ENCODE measurements at places on chromosomes 11 and 22.

DNA sequence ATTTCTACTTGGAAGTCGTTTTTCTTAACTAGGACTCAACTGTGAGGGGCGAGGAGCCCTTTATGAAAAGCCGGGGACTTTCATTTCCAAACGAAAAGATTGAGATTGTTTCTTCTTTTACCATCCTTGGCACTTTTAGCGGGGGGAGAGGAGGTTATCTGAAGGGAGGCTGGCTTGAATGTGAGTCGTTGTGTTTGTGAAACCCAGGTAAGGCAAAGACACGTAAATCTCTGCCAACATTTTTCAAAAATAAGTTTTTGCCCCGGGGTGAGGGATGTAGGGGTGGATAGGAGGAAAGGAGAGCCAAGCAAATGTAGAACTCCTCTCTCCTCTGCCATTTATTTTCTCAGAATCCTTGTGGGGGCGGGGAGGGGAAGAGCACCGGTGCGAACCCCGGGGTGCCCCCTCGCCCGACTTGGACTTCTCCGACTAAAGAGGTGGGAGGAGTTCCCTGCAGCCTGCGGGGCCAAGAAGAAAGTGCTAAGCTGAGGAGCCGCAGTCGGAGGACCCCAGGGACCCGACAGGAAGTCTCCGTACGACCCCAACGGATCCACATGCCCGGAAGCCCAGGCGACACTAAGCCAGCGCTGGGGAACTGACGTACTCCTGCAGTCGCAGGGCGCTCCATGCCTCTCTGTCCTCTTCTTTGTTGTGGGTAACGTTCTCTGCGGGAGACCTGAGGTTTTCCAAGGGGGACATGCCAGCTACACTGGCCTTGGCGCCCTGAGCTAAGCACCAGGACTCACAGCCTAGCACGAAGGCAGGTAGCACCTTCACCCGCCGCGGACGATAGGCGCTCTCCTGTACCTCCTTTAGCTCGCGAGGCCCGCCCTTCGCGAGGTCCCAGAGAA is 2.4 kb upstream of the WT1 start:
- no peak for DNase-seq

DNA sequence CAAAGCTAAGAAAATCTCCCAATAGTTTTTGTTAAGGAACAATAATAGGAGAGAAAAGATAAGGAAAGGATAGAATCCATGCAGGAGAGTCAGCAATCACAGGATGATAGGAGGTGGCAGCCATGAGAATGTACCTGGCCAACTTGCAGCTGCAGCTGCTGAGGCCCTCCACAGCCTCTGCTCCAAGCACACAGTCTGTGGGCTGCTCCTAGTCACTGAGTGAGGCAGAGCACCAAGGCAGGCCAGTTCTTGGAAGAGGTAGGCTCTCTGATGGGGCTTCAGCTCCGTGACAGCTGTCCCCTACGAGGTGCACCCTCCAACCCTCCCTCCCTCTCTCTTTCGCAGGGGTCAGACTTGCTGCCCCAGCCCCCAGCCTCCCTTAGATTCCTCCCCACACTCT is 5.5 kb upstream of the KCNJ1 start:
- DNase-seq, result no peak

GRCh38 chr11:112886434-112887370 is 74.5 kb upstream of the NCAM1 start:
- no peak for DNase-seq

DNA sequence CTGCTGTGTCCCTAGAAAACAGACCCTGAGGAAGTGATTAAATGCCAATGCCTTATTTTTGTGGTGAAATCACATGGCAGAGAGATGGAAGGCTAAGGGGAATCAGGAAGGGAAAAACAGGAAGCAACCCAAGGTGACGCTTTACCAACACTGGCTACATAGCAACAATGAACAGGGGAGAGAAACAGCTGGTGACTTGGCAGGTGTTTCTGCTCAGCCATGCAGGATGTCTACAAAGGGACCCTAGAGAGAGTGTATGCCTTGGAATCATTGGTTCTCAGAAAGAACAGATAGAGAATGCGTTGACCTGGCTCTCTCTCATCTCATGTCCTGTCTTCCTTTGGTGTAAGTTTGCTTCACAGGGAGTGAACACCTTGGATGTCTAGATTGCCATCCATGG is 911.9 kb downstream of the OPCML start:
- no peak for DNase-seq

GRCh38 chr11:80532633-80533232 is 1091.9 kb upstream of the TENM4 start:
- no peak for DNase-seq
